Bronchial smooth muscle cell (primary cell): ENCODE measurements at places on chromosomes 4 and X. TPM values are rescaled to one million over a fixed set of nuclear protein-coding genes. Genes with fewer than 3 reads are reported as not detected.

The CYTL1 gene
- 0.47 TPM in 1 of 2 replicates, not detected in the other for total RNA-seq

The ZMAT1 gene
- total RNA-seq = under 0.01 TPM in 2 replicates

The IL9R gene
- not detected in 2 replicates for total RNA-seq

The CCDC160 gene
- not detected in 2 replicates for total RNA-seq

The RAB39B gene
- 1.7 and 2.5 TPM in 2 replicates for total RNA-seq

The ETNPPL gene
- not detected in 2 replicates for total RNA-seq

The EVC2 gene
- total RNA-seq = 12.0 and 15.9 TPM in 2 replicates

The FGFBP2 gene
- total RNA-seq = not detected in 2 replicates

The HERC6 gene
- total RNA-seq = 8.4 and 9.0 TPM in 2 replicates

The BGN gene
- 2.4 and 5.3 TPM in 2 replicates for total RNA-seq

The SFRP2 gene
- not detected in 2 replicates for total RNA-seq

The CXCR3 gene
- not detected in 2 replicates for total RNA-seq

The SLC6A14 gene
- total RNA-seq = 0.17 TPM in 1 of 2 replicates, not detected in the other

The REPS2 gene
- total RNA-seq = 0.16 and 0.52 TPM in 2 replicates

The KLF8 gene
- 1.2 and 2.4 TPM in 2 replicates for total RNA-seq

The AWAT2 gene
- not detected in 2 replicates for total RNA-seq

The CSAG2 gene
- total RNA-seq = not detected in 2 replicates

The CLDN34 gene
- total RNA-seq = not detected in 2 replicates

The RHOXF1 gene
- total RNA-seq = not detected in 2 replicates

The CT45A5 gene
- total RNA-seq = not detected in 2 replicates

The AFF2 gene
- total RNA-seq = 0.79 TPM in 1 of 2 replicates, not detected in the other

The AVPR2 gene
- not detected in 2 replicates for total RNA-seq

The RHOXF2B gene
- not detected in 2 replicates for total RNA-seq

The RBM3 gene
- total RNA-seq = 63.7 and 238 TPM in 2 replicates

The DCAF4L1 gene
- total RNA-seq = under 0.01 TPM in 1 of 2 replicates, not detected in the other

The ADAM29 gene
- not detected in 2 replicates for total RNA-seq

The CLDN22 gene
- not detected in 2 replicates for total RNA-seq
